ENCODE measurements at places on chromosomes 2 and 18.
A peak's percentile ranks its signal among the peaks of the same experiment; 100 is the strongest.

DNA sequence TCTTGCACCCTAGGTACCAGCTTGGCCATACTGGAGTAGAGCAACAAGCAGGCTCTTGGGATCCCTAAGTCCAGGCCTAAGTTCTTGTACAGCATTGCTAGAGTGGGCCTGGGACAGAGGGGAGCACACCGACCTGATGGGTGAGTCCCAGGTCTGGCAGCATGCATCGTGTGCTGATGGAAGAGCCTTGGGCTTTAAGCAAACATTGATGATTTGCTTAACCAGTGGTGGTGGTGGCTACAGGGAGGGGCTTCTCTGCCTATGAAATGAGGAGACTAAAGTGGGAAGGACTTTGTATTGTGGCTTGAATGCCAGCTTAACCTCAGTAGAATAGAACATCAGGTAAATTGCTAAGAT lies 39.2 kb upstream of the UXS1 start:
- DNase-seq: no peak

DNA sequence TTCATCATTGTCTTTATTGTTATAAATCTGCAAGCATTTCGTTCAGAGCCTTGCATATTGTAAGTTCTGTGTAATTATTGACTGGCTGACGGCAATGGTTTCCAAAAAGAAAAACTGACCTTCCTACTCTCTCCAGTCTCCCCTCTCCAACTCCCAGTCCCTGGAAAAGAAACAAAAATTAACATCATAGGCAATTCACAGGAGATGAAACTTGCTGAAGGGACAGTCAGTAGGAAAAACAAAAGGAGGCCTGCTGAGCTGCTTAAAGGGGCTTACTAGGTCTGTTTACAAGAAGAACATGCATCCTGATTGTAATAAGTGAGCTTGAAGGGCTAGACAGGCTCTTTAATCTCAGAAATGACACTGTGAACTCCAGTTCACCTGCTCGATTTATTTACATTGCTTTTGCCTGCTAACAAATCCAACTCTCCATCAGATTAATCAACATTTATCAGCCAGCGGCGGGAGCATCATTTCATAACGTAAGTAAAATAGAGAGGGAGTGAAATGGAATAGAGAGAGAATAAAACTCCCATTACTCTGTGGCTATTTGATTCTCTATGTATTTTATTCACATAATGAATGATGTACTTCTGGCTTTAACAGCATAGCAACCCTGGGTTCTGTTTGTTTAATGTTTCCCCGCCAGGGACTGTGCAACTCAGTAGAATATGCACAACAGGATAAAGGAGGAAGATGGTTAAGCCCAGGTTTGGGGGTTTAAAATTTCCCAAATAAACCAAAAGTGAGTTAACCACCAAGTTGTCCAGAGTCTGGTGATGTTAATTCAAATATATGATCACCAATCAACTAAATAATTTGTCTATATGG lies 256.7 kb upstream of the SETBP1 start:
- DNase-seq: no peak

GRCh38 chr2:20771299-20771698 lies 51.6 kb downstream of the LDAH start:
- DNase-seq: no peak

GRCh38 chr2:16537347-16537746 lies 128.3 kb downstream of the CYRIA start:
- DNase-seq: no peak

DNA sequence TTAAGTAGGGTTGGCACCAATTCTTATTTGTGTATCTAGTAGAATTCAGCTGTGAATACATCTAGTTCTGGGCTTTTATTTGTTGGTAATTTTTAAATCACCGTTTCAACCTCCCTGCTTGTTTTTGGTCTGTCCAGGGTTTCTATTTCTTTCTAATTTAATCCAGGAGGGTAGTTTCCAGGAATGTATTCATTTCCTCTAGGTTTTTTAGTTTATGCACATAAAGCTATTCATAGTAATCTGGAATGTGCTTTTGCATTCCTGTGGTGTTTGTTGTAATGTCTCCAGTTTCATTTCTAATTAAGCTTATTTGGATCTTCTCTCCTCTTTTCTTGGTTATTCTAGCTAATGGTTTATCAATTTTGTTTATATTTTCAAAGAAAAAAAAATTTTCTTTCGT lies 1361.8 kb upstream of the DDX18 start:
- no peak for DNase-seq

DNA sequence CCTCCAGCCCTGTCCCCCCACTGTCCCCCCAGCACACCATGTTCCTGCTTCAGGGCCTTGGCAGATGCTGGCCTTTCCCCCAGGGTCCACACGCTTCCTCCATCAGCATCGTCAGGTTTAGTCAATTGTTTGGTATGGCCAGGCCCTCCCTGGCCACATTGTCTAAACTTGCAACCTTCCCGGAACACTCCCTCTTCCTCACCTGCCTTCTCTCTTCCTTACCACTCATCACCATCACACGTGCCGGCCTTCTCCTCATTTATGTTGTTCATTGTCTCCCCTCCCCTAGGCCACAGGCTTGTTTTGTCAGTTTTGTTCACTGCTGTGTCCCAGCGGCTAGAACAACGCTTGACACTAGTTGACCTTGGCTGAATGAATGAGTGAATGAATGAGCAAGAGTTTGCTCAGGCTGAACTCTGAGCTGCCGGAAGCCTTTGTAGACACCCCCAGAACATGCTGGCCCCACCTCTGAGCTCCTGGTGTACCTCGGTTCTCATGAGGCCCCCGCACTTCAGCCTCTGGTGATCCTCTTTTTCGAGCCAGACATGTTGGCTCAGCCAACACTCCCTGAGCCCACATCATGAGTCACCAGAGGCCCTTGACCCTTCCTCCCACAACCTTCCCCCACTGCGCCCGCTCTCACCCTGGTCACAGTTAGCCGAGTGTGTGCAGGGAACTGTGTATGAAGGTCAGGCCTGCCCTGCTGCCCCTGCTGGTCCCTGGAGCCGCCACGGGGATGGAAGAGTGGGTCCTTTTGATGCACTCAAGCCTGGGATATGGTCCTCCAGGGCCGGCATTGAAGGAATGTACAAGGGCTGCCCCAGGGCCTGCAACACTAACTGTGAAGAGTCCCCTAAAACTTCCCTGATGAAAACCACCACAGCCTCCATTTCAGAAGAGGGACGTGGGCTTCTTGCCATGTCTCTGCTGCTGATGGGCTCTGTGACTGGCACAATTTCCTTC lies 57.5 kb downstream of the HS1BP3 start:
- DNase-seq: peak; percentile 82

DNA sequence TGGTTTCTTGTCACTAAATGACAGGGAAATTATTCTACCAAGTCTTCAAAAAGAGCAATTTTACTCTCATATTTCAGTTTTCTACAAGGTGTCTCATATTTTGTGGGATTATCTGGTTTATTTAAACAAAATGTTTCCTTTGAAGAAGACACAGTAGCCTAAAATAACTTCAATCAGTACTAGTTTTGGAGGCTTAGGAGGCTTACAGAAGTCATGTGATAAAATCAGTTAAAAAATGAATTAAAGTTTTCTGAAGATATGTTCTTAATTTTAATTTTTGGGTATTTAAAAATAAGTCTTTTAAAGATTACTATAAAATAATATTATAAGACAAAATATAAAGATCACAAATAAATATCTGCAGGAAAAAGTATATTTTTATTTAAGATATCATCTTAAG lies 95.9 kb downstream of the XIRP2 start:
- DNase-seq: no peak
